Fibroblast of lung (primary cell): ENCODE measurements at places on chromosomes 6 and 20. TPM values are rescaled to one million over a fixed set of nuclear protein-coding genes. Genes with fewer than 3 reads are reported as not detected.

DNA sequence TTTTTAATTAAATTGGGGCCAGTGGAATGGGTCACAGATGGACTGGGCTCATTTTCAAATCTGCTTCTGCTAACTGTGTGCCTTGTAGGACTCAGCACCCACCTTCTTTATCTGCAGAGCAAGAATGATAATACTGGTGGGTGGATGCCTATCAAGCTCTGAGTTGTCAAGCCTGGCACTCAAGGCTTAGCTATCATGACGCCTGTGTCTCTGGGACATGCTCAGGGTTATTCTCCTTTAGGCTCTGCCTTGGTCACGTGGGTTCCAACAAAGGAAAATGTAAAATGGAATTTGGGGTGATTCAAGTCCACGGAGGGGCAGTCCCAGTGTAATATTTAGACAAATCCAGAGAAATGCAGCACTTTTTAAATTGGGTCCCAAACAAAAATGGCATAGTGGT, 202.3 kb downstream of the TSHZ2 start:
- no peak for DNase-seq

Gene LRRN4
- 0.07 TPM in 1 of 2 replicates, not detected in the other for polyA plus RNA-seq

- no peak for DNase-seq
Measured at GRCh38 chr6:70380252-70380651, 33.1 kb upstream of the FAM135A start.

Gene PSORS1C2
- polyA plus RNA-seq = not detected in 2 replicates

GRCh38 chr20:7596541-7596940, 343.7 kb downstream of the HAO1 start:
- DNase-seq = no peak

DNA sequence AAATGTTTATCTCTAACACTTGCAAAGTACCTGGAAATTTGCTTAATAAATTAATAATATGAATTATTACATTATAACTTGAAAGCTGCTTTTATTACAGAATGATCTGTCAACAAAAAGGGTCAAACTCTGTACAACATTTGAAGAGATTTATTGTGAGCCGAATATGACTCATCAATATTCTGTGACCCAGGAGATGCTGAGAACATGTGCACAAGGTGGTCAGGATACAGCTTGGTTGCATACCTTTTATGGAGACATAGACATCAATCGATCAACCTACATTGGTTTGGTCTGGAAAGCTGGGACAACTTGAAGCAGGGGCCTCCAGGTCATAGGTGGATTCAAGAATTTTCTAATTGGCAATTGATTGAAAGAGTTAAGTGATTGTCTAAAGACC, 79.0 kb downstream of the RNASET2 start:
- no peak for DNase-seq
